ENCODE measurements at places on chromosomes 2 and 18.

GRCh38 chr2:170991398-170992182, 62.5 kb downstream of the GORASP2 start:
- no peak for DNase-seq

- no peak for DNase-seq
Measured at GRCh38 chr2:131426727-131427126, 49.2 kb upstream of the TUBA3D start.

GRCh38 chr2:37851428-37851827, 73.7 kb upstream of the RMDN2 start:
- no peak for DNase-seq

- DNase-seq = no peak
Measured at GRCh38 chr2:58976375-58977071, 735.4 kb upstream of the FANCL start.

GRCh38 chr2:5064687-5065086, 627.5 kb upstream of the SOX11 start:
- DNase-seq = no peak

GRCh38 chr18:51361130-51361860, 163.8 kb upstream of the MEX3C start:
- no peak for DNase-seq

GRCh38 chr18:21366896-21367295, 124.9 kb downstream of the GREB1L start:
- DNase-seq = no peak

- no peak for DNase-seq
Measured at GRCh38 chr2:9979977-9980376, 28.5 kb downstream of the GRHL1 start.

- no peak for DNase-seq
Measured at GRCh38 chr2:110713513-110714362, 18.6 kb upstream of the ACOXL start.

DNA sequence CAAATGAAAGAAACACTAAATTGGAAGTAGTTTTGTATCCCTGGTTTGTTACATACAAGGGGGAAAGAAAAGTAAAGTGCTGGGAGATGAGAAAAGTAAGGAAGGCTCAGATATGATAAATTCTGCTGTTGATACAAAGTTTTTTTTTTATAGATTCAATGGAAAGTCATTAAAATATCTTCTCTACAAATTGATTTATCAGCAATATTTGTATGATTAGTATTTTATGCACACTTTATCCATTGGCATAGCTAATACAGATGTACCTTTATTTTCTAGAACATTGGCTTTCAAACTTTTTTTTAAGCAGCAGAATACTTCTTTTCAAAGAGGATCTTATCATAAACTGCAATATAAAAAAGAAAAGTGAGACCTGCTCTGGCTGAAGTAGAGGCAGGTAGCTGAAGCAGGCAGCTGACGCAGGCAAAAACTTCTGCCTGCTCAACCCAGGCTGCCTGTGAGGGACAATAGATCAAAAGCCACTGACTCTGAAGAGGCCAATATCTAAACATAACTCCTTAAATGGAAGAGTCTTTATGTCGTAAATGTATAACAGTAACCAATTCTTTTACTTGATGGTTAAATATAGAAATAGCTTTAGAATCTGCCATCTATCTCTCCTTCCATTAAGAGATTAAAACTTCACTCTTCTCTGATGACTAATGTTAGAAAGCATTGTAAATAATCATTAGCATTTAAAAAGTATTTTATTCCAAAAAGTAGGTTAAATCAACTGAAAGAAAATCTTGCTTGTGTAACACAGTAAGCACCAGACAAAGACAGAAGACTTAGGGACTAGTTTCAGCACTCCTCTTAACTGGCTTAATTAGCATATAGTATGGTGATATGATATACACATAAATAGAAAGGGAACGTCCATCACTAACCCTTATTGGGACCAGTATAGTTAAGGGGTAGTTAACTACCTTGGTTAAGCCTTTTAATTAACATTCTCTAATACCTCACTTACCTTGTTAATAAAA, 174.2 kb downstream of the SLC39A10 start:
- no peak for DNase-seq

GRCh38 chr18:8413751-8414150, 195.5 kb upstream of the RAB12 start:
- DNase-seq = no peak

GRCh38 chr2:54394392-54394791, 61.7 kb upstream of the SPTBN1 start:
- DNase-seq = no peak

- no peak for DNase-seq
Measured at GRCh38 chr18:499776-500631, 497 bp downstream of the COLEC12 start.

- DNase-seq = no peak
Measured at GRCh38 chr2:106827158-106827557, 58.8 kb downstream of the ST6GAL2 start.

GRCh38 chr18:79540161-79540903, 139.3 kb upstream of the CTDP1 start:
- DNase-seq = no peak

DNA sequence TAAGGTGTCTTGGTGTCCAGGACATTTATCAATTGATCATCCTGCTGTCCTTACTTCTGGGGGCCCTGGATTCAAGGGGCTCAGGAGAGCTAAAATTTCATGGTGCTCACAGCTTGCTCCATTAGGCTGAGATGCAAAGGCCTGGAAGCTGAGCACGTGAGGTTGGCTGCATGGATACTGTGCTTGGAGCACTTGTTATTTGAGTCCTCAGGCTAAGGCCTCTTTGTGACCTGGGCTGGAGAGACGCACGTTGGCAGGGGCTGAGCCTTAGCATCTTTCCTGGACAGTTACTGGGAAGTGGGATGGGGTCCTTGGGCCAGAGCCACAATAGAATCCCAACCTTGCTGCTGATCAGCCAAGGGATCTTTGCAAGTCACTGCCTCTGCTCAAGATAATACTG, 151.2 kb upstream of the HS6ST1 start:
- no peak for DNase-seq

- no peak for DNase-seq
Measured at GRCh38 chr2:171789956-171790355, 102.7 kb downstream of the DYNC1I2 start.

DNA sequence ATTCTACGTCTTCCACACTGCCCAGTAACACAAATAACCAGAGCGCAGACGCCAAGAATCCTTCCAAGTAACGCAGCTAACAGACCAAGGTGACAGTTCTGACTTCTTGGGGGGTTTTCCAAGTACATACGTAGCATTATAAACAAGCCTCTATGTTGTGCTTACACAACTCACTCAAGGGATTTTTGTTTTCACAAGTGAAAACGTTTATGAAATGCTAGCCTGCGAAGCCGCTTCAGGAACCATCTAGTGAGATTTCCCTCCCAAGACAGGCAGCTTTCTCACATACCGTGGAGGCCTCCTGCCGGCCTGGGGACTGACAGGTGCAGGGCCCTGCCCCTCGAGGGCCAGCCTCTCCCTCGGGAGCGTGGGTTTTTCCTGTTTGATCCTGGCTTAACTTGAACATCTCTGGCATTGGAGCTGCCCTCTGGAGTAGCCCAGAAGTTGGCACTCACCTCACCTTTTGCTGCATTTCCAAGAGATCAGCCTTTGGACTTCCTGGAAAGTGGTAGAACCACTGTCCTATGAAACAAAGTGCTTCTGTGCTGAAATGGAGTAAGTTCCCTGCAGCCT, 151.1 kb downstream of the MBP start:
- no peak for DNase-seq

- no peak for DNase-seq
Measured at GRCh38 chr2:18149660-18150246, 271.3 kb downstream of the KCNS3 start.

GRCh38 chr2:114056294-114057143, 166.6 kb downstream of the ACTR3 start:
- DNase-seq = no peak

DNA sequence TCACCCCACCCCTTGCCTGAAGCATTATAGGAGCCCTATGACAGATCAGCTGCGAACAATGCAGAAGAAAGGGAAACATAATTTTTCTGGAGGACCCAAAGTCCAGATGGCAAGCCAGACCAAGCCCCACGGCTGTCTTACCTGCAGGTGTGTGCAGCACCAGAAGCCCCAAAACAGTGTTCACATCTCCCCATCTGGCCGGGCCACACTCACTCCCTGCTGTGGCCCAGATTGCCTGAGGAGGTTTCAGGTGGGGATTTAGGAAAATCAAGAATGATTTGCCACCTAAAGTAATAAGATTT, 11.7 kb upstream of the STK17B start:
- DNase-seq = no peak

DNA sequence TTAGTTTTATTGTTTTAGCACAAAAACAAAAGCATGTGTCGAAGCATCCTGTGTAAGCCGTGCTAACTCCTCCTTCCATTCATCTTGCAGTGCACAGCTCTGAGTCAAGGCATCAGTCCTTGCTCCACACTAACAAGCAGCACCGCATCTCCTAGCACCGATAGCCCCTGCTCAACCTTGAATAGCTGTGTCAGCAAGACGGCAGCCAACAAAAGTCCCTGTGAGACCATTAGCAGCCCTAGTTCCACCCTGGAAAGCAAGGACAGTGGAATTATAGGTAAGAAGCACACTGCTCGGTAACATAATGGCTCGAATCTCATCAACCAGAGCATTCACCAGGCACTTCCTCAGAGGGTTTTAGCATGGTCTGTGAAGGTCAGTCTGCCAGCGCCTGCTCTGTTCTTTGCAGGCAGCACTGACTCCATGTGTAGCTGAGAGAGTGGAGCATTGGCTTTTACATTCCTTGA, 136.2 kb downstream of the WDSUB1 start:
- no peak for DNase-seq

- no peak for DNase-seq
Measured at GRCh38 chr18:69897397-69898108, 50.1 kb downstream of the CD226 start.

DNA sequence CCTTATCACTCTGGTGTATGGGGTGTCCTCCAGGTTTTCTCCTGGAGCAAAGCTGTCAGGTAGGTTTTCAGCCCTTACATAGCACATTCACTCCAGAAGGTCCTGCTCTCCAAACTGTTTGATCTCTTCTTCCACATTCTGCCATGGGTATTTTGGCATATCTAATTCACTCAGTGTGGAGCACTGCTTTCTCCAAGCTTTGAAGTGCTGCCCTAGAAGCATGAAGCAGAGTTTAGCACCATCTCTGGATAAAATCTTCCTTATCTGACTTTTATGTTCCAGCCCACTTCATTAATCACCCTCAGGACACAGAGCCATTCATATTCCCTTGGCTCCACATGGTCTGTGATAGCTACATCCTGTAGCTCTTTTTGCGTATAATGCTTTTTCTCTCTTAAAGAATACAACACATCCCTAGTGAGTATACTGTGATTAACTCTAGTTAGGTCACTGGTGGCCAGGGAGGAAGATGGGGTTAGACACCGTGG, 56.7 kb upstream of the ARHGAP28 start:
- DNase-seq = no peak

GRCh38 chr2:149715005-149715592, 127.5 kb upstream of the MMADHC start:
- no peak for DNase-seq

GRCh38 chr2:234075518-234075915, 25.0 kb downstream of the SPP2 start:
- no peak for DNase-seq

- no peak for DNase-seq
Measured at GRCh38 chr2:232731470-232731869, 34.3 kb downstream of the GIGYF2 start.

- no peak for DNase-seq
Measured at GRCh38 chr2:142668420-142668819, 209.0 kb upstream of the KYNU start.

GRCh38 chr2:75563591-75563990, 2.9 kb upstream of the EVA1A start:
- no peak for DNase-seq

GRCh38 chr18:65721619-65722018, 29.2 kb upstream of the CDH7 start:
- no peak for DNase-seq

DNA sequence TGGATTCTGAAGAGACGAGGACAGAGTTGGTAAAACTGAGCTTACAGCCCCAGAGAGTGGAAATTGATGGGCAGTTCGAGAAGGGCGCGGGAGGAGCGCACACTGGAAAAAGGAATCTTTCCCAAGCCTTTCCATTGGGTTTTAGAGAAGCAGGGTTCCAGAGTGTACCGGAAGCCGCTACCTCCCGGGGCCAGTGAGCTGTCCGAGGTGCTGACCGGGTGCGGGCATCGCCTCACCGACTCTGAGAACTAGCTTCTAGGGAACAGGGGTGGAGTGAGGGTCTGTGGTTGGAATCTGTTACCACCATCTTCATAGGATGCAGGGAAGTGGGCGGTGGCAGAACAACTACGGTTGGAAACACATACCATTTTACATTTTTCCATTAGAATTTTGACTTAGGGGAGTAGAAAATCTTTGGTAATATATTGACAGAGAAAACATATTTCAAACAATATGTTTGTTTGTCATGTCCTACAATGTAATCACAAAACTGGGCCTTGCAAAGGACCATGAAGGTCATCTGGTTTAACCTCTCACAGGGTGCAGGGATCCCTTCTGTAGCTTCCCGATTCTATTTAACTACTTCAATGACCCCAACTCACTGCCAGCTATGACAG, 724 bp downstream of the NMS start:
- DNase-seq = no peak

DNA sequence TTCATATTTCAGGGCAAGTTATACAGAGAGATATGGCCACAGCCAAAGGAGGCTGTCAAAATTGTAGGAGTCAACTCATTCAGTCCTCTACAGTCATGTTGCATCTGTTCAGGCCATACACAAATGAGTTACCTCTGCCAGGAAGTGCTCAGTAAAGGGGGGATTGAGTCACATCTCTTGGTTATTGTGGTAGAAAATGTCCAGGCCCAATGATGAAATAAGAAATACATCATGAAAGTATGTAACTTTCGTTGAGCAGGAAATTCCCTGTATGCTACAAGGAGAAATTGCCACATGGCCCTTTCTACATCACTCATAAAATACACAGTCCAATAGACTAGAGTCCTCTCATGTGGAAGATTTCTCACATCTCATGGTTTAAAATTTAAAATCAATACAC, 103.9 kb upstream of the COL3A1 start:
- DNase-seq = no peak

DNA sequence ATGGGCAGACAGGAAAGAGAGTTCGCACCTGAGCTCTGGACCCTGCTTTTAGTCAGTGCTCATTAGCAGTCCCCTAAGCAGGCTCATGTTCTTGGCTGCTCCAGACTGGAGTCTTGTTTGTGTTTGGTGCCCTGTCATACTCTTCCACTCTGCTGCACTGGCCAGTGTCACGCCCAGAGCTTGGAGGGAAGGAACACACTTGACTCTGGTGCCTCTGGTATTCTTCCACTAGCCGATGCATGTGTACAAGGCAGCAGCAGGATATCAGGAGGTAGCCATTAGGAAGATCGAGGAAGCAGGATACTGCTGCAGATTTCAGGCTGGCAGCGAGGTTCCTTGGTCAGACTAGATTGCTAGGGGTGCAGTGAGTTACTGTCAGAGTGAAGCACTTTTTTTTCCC, 81.4 kb upstream of the B3GNT2 start:
- no peak for DNase-seq

DNA sequence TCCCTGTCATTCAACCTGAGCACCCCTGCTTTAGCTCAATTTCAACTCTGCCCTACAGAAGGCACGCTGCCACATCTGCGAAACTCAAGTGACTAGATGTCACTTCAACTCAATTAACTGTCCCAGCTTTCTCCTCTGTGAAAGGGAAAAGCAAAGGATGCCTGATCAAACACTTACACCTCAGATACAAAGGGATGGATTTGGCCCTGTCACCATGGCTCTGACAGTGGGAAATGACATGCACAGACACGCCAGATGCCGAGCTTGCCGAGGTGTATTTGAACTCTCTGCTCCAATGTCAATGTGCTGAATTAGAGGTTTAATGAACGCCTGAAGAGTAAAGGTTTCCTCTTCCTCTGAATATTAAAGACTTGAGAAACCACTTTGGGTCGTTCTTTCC, 481.1 kb downstream of the CBLN2 start:
- no peak for DNase-seq
